ENCODE measurements at places on chromosomes 13 and 19. TPM values are rescaled to one million over a fixed set of nuclear protein-coding genes. Genes with fewer than 3 reads are reported as not detected.

DNA sequence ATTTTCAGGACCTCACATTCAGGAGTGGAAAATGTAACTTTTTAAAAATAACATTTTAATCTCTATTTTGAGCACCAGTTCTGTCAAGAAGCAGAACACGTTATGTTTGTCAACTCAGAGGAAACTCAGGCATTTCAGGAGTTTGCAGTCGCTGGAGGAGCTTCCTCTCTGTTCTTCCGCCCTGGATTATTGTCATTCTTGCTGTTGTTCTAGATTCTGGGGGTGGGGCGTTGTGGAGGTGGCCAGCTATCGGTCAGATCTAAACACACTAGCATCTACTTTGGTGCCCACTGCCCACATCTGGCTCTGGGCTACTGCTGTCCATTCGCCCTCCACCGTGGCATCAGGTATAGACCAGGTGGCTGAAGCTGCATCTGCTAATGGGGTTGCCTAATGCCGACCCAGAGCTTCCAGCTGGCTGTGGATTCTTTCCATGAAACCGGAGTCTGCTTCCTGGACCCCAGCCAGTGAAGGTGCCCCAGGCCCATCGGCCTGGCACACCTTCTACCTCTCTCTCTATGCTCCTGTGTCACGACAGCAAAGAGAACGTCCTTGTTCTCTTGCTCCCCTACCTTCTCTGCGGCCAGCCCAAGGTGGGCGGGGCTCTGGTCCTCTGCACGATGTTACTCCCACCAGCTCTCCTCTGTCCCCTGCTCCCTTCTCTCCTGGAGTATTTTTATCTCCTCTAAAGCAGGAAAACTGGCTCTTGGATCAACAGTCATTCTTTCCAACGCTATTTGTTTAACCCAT lies 36.7 kb upstream of the DGKH start:
- no peak for DNase-seq

- DNase-seq, result no peak
Measured at GRCh38 chr13:110272651-110273050, 34.3 kb downstream of the COL4A1 start.

Gene TNNT1
- 467 TPM for total RNA-seq

DNA sequence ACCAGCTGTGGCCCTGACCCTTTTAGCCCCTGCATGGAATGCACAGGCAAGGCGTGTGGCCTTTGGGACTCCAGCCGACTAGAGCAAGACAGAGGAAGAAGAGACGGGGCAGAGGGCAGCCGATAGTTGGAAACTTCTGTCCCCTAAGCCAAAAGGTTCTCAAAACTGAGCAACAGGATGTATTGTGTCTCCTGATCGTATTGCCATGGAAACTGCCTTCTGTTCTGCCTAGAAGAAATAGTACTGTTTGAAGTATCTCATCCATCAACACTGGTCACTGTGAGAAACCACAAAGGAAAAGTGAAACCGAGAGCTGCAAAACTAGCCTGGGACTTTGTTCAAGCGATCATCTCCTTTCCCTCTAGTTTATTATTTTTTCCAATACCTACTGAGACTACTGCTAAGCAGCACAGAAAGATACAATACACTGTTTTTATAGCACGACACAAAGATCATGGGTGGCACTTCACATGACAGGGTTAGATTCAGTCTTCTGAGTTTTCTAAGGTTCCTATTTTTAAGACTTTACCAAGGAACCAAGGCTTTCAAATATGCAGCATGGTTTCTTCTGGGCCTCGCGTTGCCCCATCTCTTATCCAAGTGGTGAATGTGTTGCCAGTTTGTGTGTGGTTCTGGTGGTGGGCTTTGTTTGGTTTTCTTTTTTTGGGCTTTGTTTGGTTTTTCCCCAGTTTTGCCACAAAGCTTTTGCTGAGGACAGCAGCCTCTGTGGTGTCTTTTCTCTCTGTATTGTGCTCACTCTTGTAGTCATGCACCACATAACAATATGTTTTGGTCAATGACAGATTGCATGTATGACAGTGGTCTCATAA lies 49.3 kb upstream of the GPR183 start:
- peak; percentile 78 for DNase-seq

DNA sequence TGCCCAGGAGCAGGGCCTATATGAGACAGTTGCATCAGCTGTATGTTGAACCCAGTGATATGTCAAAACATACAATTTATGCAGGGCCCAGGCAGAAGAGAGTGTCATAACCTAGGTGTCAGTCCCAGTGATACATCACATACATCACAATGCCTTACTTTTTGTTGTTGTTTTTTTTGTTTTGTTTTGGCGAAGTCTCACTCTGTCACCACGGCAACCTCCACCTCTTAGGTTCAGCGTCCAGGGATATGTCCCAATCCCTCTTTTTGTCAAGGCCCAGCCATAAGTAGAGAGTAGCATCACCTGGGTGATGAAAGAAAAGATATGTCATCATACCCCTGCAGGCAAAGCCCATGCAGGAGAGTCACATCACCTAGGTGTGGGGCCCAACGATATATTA lies 56.8 kb upstream of the ZNF730 start:
- DNase-seq, result no peak

- DNase-seq, result no peak
Measured at GRCh38 chr13:42272804-42273175, 838 bp downstream of the AKAP11 start.

GRCh38 chr19:35774274-35775045 lies 904 bp upstream of the ARHGAP33 start:
- DNase-seq, result no peak

DNA sequence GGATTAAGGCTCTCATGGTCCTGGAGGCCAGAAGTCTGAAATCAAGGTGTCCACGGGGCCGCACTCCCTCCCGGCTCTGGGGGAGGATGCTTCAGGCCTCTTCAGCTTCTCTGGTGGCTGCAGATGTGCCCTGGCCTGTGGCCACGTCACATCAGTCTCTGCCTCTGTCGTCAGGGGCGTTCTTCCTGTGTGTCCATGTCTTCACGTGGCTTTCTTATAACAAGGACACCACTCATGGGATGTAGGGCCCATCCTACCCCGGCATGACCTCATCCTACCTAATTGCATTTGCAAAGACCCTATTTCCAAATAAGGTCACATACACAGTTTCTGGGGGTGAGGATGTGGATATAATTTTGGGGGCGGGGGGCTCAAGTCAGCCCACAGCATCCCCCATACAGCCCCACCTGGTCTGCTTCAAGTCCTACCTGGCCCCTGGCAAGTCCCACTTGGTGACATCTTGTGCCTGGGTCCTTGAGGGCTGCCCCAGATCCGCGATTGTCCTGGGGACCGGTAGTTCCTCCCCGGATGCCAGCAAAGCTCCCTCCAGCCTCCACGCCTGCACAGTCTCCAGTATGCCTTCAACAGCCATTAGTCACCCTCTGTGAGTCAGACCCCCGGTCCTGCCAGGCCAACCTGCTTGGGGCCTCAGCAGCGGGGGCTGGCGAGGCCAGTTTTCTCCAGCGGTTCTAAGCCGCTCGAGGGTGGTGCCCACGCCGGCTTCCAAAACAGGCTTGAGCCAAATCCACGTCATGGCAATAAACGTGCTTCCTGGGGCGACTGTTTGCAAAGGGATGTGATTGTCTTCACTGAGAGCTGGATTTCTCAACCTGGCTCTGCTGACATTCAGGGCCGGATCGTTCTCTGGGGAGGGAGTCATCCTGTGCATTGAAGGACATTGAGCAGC lies 32.2 kb downstream of the MYO9B start:
- peak; percentile 98 for DNase-seq

- DNase-seq, result no peak
Measured at GRCh38 chr13:66461021-66461420, 769.1 kb downstream of the PCDH9 start.

DNA sequence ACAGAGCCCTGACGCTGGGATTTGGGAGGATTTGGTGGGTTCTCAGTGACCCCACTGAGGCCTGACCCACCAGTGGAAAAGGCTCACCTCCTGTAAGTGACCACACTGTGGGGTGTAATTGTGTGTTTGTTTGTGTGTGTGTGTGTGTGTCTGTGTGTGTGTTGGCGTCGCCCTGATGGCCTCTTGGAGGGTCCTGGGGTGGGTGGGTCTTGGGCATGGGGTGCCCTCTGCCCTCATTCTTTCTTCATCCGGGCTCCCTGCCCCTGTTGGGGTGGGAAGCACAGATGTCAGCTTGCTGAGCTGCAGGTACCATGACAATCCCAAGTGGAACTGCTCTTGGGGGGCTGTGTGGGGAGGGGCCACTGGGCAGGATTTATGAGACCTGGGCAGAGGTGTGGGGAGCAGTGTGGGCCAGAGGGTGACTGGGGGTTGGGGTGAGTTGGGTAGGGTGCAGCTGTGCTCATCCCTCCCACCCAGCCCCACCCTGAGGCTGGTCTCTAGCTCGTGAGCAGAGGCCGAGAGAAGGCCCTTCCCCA lies 22.8 kb downstream of the WTIP start:
- no peak for DNase-seq

DNA sequence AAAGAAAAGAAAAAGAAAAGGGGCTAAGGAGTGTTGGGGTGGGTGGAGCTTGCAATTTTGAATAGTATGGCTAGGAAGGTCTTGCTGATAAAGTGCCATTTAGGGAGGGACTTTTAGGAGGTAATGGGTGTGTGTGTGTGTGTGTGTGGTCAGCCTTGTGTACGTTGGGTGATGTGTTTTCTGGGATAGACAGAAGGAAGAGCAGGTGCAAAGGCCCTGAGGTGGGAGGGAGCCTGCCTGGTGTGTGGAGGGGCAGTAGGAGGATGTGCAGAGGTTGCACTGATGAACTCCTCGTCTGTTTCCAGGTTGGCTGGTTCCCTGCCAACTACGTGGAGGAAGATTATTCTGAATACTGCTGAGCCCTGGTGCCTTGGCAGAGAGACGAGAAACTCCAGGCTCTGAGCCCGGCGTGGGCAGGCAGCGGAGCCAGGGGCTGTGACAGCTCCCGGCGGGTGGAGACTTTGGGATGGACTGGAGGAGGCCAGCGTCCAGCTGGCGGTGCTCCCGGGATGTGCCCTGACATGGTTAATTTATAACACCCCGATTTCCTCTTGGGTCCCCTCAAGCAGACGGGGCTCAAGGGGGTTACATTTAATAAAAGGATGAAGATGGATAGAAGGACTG lies 30.5 kb upstream of the ADGRE1 start:
- no peak for DNase-seq

DNA sequence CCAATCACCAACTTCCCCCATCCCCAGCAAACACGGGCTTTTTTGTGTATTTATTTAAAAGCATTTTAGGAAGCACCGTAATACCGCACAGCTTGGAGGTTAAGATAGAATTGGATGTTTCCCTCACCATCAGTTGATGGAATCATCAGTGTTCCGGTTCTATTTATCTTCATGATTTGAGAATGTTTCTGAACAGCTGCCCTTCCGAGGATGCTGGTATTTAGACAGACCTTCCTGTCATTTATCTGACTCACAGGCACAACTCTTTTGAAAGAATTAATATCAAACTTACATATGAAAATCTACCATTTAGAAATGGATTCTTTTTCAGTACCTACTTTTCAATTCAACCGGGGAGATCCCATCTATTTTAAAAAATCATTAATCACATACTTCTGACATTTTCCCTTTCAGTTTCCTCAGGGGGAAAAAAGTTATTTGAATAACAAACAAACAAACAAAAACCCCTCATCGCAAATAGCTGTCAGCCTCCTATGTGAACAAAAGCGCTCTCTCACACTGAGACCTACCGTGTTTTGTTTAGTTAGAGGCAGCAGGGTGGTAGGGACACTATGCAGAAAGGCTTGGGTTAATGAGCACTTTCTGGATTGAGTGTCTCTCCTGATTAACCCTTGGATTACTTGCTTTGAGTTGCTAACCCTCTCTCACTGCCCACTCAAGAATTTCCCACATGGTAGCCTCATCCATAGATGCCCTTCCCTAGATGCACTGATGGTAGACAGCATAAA lies 189.3 kb downstream of the TM9SF2 start:
- DNase-seq, result no peak

Gene C19orf12
- 35.1 TPM for total RNA-seq

DNA sequence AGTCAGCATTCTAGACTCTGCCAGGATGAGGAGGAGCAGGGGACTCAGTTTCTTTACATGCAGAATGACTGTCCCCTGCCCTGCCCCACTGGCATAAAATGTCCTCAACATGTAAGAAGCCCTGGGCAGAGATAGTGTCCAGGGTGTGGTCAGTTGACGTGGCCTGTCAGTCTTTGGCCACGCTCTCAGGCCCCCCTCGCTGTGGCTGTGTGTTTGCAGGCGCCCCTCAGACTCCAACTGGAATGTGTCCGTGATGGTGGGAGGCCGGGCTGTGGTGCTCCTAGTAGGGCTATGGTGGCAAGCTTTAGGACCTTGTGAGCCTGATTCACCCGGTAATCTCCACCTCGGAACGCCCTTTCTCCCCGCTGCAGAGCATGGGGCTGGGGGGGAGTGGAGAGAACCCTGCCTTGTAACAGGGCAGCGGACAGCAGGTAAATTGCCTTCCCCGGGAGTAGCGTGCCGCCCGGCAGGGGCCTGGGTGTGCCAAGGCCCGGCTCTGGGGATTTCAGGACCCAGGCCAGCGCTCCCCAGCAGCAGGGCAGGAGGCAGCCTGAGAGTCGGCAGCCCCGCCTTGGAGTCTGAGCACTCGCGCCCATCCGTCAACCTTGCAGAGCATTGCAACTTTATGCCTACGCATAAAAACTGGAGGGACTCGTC lies 62.3 kb downstream of the CHST8 start:
- DNase-seq, result peak; percentile 32

- no peak for DNase-seq
Measured at GRCh38 chr13:48859272-48860105, 116.2 kb upstream of the FNDC3A start.

Gene MIA
- total RNA-seq, result not detected

- peak; percentile 46 for DNase-seq
Measured at GRCh38 chr19:48752496-48753365, at the start of gene FUT1. Gene FUT1 (minus strand): TSS chr19:48752641. CDS start chr19:48751281, 1,360 bp downstream.

- no peak for DNase-seq
Measured at GRCh38 chr19:3499738-3500428, 591 bp downstream of the DOHH start.

Gene LRRC63
- total RNA-seq, result 0.29 TPM

GRCh38 chr13:41179593-41180250 lies 14.6 kb downstream of the KBTBD7 start:
- DNase-seq, result no peak

DNA sequence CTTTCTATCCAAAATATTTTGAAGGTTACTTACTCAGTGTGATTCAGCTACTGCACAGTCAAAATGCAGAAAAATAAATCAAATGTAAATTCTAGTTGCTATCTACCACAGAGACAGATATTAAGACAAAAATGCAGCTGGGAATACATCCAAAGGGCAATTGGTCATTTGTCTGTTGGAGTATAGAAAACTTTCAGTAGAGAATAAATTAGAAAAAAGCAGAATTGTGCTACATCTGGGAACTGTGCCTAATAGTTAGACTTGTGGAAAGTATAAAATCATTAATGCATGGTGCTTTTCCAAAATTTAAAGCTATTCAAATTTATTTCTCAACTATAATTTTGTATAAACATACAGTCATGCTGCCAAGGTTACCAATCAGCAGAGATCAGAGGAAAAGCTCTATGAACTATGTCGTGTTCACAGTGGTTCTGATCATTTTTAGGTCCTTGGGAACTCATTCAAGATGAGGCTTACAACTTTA lies 1635.8 kb downstream of the PCDH9 start:
- DNase-seq, result peak; percentile 78

Data from A172 (cell line).